ENCODE measurements at places on chromosomes 11 and 22.

- DNase-seq, result no peak
Observed at GRCh38 chr22:23485490-23485889, 94.6 kb downstream of the IGLL1 start.

GRCh38 chr11:27839226-27839913 lies 139.1 kb upstream of the BDNF start:
- DNase-seq, result peak; percentile 57

DNA sequence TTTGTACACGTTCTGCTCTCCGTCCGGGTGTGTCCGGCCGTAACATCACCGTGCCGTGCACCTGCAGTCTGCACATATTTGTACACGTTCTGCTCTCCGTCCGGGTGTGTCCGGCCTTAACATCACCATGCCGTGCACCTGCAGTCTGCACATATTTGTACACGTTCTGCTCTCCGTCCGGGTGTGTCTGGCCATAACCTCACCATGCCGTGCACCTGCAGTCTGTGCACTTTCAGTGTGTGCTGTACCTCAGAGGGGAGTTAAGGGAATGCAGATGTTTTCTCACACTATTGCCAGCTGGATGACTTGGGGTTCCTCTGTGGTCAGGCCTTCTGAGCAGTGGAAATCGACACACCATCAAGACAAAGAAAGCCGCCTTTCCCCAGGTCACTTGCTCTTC lies 4.2 kb downstream of the TTLL8 start:
- DNase-seq, result peak; percentile 63

- DNase-seq, result peak; percentile 41
Observed at GRCh38 chr11:975827-976226, 50.2 kb downstream of the AP2A2 start.

DNA sequence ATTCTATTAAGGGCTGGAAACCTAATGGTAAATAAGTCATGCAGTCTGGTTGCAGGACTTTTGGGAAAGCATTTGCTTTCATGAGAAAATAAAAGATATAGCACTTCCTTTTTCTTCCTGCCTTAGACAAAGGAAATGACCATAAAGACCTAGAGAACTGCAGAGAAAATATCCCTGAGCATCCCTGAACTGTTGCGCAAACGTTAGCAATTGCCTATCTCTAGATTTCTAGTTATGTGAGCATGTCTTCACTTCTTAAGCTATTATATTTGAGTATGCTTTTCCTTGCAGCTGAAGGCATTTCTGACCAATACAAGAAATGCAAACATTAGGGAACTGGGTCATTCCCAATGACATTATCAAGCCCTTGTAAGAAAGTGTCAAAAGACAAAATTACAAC lies 110.6 kb downstream of the KIF18A start:
- DNase-seq, result no peak

DNA sequence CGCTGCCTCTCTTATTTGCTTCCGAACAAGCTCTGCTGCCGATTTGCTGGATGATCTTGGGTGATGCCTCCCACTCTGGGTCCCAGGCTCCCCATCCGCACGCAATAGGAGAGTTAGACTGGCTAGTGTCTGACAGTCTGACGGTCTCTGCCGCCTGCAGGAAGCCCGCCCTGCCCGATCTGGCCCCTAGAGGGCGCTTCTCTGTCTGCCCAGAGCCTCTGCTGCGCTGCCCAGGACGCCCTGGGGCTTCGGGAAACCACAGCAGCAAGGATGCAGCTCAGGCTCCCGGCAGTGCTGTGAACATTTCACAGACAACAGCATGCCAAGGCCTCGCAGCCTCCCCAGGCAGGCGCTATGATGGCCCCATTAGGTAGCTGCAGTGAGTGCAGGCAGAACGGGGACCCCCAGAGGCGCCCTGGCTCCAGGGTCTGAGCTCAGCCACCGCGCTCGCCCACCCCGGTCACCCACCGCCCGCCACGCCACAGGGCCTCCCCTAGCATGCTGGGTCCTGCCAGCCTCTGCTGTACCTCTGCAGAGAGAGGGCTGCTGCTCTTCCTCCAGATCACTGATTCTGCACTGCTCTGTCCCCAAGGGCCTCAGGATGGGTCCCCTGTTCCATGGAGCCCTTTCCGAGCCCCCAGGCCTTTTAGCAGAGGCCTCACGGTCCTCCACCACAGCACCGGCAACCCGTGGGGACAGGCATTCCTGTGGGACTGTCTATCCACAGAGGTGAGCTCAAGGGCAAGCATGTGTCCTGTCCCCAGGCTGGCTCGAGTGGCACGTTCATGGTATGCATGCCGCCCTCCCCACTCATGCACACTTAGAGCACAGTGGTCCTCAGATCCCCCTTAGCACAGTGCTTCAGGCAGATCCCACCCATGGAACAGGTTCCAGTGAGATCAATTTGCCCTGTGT lies 4.3 kb upstream of the BAIAP2L2 start:
- DNase-seq, result peak; percentile 73

GRCh38 chr11:76362716-76363115 lies 18.2 kb downstream of the THAP12 start:
- no peak for DNase-seq

DNA sequence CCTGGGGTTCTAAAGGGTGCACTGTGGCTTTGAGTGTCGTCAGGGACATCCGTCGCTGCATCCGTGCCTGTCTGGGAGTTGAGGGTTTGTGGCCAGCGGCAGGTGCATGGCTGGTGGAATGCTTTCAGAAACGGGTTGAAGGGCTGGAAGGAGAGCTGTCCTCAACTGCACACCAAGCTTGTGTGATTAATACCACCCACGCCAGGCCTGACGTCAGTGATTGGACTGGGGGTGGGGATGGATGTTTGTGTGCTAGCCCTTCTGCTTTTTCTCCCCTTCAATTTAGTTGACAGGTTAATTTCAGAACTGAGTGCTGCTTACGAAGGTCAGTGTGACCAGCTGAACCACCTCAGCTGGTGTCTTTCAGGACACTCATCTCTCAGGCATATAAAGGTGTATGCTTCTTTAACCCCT lies 3.2 kb upstream of the GAB2 start:
- peak; percentile 49 for DNase-seq

DNA sequence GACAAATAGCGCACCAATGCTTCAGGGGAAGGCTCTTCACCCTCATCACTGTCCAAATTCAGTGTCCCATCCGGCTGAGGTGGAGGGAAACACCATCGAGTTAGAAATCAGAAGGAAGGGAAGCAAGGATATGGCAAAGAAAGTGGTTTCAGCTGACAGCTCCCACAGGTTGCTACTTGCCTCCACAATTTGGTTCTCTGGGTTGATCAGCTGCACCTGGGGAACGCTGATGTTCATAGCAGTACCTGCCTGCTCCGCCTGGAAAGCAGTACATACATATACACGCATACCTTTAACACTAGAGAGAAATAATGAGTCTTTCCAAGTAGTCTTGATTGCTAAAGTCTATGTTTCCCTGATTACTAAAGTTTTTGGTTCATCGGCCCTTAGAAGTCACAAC lies 37.8 kb upstream of the APOA1 start:
- no peak for DNase-seq

DNA sequence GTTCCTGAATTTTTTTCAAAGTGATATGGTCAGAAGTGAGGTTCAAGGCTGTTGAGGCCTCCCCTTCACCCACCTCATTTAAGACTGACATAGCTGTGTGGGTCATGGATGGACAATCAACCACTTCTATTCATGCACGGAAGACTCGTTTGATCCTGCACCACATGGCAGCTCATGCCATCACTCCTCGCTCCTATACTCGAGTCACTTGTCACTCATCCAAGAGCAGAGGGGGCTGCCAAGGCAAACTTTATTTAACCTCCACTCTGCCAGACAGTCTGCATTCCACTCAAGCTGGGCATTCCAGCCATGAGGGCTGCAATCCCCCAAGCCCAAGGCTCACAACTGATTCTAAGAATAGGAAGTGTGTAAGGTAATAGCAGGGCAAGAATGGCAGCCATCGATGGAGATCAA lies 34.1 kb downstream of the SNX19 start:
- no peak for DNase-seq

DNA sequence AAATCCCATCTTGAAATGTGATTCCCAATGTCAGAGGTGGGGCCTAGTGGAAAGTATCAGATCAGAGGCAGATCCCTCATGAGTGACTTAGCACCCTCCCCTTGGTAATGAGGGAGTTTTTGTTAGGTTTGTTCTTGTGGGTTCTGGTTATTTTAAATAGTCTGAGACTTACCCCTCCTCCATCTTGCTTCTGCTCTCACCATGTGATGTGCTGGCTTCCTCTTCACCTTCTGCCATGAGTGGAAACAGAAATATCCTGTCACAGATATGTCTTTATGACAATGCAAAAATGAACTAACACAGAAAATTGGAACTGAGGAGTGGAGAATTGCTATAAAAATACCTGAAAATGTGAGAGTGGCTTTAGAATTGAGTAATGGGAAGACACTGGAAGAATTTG lies 33.1 kb downstream of the TMEM225 start:
- DNase-seq, result no peak

GRCh38 chr22:41840216-41840615 lies 7.3 kb downstream of the SREBF2 start:
- DNase-seq, result no peak

DNA sequence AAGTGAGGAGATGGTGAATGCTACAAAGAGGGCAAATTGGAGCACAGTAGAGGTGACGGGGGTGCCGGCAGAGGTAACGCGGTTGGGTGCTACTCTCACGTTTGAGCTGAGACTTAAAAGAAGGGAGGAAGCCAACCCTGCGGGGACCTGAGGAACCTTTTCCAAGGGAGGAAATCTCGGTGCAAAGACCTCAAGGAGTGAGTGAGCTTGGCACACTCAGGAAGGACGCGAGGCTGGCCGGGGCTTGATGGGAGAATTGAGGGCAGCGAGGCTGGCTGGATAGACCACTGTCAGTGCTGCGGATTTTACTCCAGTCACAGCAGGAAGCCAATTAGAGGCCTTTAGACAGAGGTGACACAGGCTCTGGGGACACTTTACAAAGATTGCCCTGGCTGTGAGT lies 25.0 kb downstream of the TSKU start:
- no peak for DNase-seq

GRCh38 chr22:25143156-25144076 lies 56.2 kb upstream of the CRYBB3 start:
- DNase-seq, result no peak

- no peak for DNase-seq
Observed at GRCh38 chr11:134036492-134037045, 32.3 kb upstream of the JAM3 start.

DNA sequence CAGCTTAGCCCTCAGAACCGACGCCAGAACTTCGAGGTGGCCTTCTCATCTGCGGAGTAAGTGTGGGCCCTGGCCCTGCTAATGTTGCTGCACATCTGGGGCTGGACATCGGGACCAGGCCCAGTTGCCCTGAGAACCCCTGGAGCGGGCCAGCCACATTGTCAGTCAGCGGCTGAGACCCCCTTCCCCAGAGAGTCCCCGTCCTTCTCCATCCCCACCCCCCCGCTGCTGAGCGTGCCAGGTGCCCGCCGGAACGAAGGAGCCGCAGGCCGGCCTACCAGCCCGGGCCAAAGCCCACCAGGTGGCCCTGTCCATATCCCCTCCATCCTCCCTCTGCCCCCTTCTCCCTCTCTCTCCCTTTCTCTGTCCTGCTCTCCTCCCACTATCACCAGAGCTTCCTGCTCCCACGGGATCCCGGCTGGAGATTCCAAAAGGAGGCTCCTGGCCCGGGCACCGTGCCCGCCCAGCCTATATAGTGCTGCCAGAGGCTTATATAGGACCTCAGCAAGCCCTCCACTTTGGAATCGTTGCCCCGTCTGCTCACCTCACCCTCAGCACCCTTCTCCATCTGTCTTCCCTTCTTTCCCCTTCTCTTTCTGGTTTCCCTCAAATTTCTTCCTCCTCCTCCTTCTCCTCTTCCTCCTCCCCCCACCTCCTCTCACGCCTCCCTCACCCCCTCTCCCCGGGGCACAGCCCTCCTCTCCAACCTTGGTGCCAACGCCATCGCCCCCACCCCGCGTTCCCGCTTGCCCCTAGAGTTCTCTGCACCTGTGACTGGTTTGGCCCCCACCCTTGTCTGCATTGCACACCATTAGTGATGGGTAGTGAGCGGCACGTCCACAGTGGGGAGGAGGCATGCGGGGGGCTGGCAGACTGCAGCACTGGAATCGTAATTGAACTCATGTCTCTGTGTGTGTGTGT lies 7.3 kb downstream of the SELENOM start:
- no peak for DNase-seq

DNA sequence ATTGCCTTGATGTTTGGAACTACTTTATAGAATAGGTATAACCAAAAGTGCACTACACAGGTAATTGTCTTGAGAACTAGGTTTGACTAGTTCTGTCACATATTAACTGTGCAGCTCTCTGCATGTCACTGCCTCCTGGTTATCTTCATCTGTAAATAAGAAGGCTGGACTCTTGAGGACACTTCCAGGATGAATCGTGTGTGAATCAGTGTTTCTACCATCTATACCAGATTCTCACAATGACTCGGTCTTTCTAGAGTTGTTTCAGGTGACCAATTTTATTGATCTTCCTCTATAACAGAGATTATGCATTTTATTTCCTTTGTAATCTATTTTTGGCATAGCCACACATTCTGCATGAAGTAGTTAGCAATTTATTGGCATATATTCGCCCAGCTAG lies 1181.0 kb upstream of the TENM4 start:
- no peak for DNase-seq

GRCh38 chr11:112581747-112582146 lies 321.1 kb upstream of the PLET1 start:
- DNase-seq, result no peak

GRCh38 chr11:130478881-130479280 lies 30.4 kb downstream of the ADAMTS15 start:
- no peak for DNase-seq

- no peak for DNase-seq
Observed at GRCh38 chr11:79390477-79390876, 50.4 kb downstream of the TENM4 start.

GRCh38 chr22:49010070-49010863 lies 817.4 kb downstream of the BRD1 start:
- no peak for DNase-seq

DNA sequence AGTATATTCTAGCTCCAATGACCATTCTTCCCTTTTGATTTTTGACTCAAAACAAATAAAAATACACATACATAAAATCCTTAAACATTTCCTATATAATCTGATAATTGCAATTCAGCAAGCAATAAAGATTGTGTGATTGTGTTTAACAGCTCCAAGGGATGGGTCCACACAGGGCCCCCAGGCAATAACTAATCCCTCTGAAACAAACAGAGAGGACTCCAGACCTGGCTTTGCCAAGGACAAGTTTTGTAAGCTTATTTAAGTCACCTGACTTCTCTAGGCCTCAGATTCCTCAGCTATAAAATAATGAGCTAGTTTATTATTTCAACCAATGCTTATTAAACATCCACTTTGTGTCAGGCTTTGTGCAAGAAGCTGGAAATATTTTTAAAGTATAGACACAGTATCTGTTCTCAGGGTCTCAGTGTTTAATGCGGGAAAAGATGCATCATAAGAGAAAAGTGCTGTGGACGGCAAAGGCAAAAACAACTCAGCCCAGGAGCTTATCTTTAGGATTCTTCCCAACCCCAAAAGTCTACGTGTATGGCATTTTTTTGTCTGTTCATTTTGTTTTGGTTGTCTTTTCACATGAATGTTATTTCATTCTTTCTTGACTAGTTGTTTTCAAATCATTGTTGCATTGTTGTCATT lies 20.1 kb downstream of the FZD4 start:
- no peak for DNase-seq

DNA sequence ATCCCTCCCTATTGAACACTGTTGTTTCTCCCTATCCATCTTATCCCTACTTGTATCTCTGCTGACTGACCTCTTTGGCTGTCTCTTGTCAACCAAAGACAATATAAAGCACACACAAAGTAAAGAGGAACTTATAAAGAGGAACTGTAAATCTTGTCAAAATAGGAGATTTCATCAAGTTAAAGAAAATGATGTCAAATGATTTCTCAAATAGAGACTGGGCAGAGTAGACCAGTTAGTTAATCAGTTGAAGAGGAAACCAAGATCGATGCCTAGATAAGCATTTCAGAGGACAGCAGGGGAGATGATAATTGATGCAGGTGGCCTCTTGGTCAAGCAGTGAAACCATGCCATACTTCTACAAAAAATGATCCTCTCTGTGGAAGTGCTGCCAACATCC lies 22.7 kb downstream of the KCNQ1OT1 start:
- DNase-seq, result no peak

Data from NAMALWA (cell line).